ENCODE measurements at places on chromosomes 6 and 20.

DNA sequence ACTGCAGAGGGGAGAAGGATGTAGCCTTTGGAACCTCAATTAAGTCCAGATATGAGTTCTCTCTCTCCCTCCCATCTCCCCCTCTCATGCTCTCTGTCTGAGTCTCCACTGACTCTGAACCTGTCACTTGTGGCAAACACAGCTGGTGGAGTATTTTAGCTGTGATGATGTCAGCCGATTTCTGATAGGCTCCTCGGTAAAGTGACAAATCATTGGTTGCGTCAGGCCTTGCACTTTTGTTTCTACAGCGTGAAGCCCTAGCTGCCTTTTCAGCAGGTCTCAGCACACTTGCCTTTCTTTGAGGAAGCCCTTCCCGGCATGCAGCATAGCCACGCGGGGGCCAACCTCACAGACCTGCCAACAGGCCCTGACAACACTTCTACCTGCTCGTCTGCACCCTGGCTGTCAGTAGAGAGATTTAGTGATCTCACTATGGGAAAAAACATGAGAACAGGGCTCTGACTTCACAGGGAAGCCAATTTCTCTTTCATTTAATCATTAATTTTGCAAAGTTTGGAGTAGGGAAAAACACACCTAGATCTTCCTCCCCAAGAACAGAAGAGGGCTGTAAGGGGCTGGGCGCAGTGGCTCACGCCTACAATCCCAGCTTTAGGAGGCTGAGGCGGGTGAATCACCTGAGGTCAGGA is 84.4 kb downstream of the GMPR start:
- DNase-seq: peak; percentile 55

DNA sequence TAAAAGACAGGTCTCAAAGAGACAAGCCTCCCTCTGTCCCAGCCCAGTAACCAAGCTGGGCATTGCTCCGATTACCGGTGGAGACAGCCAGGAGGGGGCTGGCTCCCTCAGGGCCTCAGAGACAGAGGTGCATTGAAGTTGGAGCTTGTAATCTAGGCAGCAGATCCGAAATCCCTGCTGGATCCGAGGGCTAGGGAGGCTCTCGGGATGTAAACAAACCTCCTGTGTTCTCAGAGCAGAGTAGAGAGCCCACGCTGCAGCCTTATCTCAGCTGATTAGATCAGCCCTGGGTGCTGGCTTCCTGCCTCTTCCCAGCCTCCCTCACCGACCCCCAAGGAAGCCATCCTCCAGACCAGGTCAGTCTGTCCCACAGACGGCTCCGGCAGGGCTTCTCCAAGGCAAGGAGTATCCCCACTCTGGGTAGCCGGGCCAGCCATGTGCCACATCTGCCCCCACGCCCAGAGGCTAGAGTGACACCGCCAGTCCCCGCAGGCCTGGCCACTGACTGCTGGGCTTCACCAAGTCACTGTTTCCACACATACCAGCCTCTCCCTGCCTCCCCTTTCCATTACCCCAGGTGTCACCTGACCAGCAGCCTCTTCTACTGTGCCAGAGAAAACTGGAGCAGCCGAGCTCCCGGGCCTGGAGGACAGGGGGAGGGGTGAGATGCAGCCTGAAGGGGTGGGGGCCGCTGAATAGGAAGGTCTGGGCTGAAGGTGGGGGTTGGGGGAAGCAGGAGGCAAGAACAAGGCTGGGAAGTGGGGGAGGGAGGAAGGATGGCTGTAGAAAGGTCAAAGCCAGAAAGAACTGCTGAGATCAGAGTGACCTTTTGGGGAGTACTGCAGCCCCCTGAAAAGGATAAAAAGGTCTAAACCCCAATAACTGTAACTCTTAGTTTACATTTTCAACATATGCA is 6.0 kb downstream of the SDC4 start:
- DNase-seq: peak; percentile 55

DNA sequence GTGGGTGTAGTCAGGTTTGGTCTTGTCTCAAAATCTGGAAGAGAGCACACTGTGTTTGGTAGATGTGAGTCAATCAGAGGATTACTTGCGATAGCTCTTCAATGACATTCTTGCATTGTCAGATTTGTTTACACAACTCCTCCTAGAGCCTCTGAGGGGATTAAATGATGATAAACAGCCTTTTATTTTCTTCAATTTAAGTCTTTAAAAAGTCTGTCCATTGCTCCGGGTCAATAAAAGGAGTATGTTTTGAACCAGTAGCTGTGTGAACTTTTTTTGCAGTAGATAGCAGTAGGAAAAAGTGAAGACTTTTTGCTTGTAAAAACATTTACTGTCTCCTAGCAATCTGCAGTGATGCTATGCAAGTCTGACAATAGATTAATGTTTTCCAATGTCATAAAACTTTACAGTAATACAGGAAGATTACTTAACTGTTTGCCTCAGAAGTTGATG is 49.9 kb downstream of the GJA1 start:
- DNase-seq: no peak

DNA sequence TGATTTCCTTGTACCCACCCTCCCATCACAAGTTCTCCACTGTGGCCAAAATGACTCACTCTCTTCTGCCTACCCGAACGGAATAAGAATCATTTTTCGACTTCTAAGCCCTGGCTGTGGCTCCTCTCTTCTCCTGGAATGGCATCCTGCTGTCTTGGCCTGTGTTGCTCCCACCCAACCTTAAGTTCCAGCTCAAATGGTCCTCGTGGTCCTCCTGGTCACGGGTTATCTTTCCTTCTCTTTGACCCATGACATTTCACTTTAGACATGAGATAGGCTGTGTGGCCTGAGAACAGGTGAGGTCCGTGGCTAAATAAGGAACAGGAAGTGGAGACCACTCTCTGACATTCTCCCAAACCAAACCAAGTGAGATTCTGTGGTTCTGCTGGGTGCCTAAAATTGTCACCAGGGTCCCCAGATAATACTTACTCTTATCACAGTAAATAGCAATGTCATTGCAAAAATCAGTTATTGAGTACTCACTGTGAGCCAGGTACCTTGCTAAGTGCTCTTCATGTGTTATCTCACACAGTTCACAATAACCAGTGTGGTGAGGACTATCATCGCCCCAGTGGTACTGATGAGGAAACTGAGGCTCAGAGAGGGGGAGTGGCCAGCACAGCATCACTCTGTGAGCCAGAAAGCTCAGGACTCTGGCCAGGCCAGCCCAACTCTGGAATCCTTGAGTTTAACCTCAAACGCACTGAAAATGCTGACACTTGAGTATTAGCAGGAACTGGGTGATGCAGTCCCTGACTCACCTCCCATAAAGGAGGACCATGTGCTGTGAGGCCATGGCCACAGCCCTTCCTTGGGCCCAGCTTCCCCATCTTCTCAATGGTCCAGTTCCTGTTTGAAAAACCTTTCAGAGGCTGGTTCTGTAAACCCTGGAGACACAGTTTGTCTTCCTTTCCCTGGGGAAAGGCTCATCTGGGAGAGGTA is 74.8 kb upstream of the SIRPA start:
- no peak for DNase-seq

- no peak for DNase-seq
These were observed 72.9 kb upstream of the SCP2D1 start for GRCh38 chr20:18740726-18741125.

DNA sequence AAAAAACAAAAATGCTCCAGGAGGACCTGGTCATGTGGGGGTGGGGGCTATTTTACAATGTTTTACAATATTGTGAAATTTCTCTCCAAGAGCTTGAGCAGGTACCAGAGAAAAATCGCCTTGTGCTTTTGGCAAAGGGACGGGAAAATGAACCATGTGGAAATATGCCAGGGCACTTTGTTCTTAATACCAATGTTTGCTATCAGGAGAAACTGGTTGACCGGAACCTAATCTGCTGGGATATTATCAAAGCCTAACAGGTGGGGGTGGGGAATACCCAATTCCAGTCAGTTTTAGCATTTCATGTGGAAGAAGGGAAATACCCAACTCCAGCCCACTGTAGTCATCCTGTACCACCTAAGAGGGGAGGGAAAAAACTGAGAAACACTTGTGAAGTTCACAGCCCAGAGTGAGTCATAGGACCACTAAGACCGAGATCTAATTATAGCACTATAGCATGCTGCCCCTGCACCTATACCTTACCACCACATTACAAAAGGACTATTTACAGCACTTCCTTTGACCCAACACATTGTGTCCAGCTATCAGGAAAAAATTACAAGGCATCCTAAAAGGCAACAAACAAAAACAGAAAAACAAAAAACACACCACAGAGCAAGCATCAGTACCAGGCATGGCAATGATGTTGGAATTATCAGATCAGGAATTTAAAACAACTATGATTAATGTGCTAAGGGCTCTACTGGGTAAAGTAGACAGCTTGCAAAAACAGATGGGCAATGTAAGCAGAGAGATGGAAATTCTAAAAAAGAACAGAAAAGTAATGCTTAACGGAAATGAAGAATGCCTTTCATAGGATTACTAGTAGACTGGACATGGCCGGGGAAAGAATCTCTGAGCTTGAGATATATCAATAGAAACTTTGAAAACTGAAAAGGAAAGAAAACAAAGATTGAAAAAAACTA is 84.1 kb upstream of the POPDC3 start:
- no peak for DNase-seq

DNA sequence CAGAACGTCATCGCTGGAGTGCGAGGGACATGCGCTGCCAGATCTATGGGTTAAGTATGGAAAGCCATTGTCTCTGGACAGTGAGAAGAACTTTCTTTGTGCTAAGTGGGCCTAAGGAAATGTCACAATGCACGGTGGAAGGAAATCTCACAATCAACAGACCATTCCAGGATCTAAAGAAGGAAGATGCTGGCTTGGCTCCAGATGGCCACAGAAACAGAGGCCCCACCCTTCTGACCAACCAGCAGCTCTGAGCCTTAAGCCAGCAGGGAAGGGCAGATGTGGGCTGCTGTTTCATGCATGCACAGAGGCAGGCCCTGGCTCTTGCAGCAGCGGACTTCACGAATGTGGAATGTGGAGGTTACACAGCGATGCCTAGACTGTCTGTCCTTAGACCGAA is 156.3 kb downstream of the SOBP start:
- no peak for DNase-seq

- DNase-seq: no peak
These were observed 1.6 kb downstream of the ARFRP1 start for GRCh38 chr20:63706027-63706695.

DNA sequence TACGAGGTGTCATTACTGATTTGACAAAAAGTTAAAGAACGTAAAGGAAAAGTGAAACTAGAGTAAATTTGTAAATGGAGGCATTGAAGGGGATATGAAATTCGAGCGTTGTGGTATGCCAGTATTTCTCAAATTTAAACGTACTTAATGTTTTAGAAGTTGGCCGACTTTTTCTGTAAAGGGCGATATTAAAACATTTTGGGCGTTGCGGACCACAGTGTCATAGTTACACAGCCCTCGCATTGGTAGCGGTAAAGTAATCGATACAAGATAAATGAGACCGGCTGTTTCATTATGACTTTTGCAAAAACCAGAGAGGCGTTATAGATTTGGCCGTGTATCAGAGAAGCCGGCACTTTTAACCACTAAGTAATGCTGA is 39.6 kb downstream of the OR2B2 start:
- DNase-seq: no peak

- DNase-seq: no peak
These were observed 533.4 kb downstream of the PKHD1 start for GRCh38 chr6:51554029-51554428.

DNA sequence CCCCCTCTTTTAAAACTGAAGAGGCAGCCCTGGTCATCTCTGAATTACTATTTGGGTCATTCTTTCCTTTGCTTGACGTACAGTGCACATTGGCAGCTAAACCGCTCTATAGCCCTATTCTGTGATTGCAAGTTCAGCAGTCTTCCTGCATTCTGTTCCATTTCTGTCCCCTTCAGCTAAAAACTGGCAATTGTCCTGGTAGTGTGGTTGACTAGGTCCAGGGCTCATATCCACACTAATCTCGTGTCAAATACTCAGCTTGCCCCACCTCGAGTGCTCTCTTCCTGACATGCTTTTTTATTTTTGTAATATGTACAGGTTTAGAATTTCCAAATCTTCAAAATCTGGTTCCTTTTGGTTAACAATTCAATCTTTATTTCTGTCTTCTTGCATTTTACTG is 282.1 kb downstream of the THBS2 start:
- no peak for DNase-seq

DNA sequence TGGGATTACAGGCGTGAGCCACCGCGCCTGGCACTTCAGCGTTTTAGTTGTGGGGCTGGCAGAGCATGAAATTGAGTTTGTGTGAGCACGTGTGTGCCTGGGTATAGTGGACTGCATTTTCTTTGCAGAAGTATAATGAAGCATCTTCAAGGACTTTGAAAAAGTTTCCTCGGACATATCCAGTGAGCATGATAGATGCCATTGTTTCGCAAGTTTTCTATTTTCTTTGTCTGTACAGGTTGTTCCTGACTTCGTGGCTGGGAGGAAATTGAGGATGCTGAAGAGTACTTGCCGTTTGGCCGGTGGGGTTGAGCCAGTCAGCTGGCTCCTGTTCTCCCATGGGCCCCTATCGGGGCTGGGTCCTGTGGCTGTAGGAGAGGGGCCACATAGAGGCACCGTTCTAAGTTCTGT is 55.9 kb downstream of the RREB1 start:
- no peak for DNase-seq

- no peak for DNase-seq
These were observed 218.8 kb upstream of the RNF24 start for GRCh38 chr20:4234128-4234527.

- DNase-seq: no peak
These were observed 14.2 kb downstream of the PPP1R14C start for GRCh38 chr6:150157081-150157480.

DNA sequence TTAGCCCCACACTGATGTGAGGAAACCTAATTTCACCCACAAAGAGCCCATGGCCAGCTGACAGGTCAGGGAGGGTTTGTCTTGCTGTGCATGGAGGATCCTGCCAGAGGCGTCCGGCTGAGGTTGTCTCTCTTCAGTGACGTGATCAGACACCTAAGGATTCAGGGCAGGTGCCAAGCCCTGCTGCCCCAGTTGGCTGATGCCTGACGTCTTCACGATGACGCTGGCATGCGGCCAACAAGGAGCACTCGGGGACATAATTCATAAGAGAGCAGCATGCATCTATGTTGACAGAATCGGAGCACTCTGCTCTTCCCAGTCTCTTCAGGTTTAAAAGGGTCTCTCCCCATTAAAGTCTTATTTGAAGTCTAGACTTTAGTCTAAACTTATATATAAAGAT is 47.8 kb downstream of the PSMB1 start:
- no peak for DNase-seq

DNA sequence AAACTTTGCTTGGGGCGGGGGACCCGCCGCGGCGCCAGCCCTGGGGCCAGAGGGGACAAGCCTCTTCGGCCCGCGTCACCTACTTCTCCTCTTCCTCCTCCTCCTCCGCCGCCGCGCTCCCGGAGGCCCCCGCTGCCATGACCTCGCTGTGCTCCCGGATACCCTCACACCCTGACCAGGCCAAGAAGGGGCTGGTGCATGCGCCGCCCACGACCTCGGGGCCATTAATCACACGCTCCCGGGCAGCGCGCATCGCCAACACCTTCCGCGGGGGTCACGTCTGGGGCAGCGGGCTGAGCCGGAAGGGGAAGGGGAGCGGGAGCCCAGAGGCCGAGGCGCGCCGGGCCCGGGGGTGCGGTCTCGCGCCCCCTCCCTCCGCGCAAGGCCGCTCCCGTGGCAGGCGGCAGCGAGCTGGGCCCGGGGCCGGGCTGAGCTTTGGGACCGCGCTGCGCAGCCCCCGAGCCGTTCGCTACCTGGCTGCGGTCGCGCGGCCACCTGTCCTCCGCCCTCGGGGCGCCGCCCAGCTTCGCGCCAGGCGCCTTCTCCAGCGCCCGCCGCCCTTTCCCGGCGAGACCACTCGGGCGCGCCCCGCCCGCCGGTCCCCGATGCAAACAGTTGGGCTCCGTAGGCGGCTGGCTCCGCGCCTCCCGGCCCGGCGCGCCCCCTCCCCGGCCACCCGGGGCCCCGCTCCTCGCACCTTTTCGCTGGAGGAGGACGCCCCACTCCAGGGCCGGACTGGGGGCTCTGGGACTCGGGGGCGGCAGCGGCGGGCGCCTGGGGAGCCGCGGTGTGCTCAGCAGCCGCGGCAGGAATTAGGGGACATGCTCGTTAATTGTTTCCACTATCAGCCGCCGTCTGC is 575 bp upstream of the CNR1 start:
- DNase-seq: no peak

Data from C1 segment of cervical spinal cord (tissue), 14 donors.